BE2C (cell line): ENCODE measurements at places on chromosomes 1 and 21.

DNA sequence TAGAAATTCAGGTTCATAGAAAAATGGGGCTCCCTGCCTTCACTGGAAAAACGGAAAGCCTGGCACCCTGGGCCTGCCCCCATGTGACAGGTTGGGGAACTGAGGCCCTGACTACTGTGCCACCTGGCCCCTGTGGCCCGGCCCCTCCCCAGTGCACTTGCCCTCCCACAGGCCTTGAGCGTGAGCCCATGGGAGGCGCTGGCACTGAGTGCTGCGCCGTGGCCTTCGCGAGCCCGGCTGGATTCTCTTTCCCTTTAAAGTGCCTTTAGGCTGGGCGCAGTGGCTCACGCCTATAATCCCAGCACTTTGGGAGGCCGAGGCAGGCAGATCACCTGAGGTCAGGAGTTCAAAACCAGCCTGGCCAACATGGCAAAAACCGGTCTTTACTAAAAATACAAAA, 45.7 kb downstream of the SLC37A1 start:
- DNase-seq = no peak

DNA sequence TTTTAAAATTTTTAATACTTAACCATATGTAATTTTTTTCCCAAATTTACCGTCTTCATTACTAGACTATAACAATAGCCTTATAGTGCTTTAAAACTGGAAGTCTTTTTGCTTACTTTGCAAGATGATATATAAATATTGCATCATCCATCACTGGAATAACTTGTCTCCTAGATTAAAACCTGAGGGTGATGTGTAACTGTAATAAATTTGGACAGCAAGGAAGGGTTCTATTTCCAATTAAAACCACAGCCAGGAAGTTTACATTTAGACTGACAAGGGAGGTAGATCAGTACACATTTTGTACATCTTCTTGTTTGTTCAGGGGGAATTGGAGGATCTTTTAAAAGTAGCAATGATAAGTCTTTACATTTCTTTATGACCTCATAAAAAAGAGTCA, 21.9 kb downstream of the NTNG1 start:
- no peak for DNase-seq

DNA sequence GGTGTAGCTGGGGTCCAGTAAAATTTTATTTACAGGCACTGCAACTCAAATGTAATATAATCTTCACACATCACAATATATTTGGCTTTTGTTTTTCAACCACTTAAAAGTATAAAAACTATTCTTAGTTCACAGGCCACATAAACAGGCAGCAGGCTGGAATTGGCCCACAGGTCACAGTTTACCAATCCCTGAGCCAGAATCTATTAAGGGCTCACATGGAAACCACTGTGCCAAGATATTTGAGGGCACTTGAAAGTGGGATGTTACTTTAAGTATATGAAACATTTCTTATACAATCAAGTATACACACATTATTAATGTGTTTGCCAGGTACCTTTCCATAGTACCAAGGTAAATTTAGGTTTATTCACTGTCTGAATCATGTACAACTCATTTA, 71.9 kb upstream of the PRDX6 start:
- no peak for DNase-seq

GRCh38 chr21:28135646-28136045, 857.0 kb downstream of the LTN1 start:
- DNase-seq = no peak

DNA sequence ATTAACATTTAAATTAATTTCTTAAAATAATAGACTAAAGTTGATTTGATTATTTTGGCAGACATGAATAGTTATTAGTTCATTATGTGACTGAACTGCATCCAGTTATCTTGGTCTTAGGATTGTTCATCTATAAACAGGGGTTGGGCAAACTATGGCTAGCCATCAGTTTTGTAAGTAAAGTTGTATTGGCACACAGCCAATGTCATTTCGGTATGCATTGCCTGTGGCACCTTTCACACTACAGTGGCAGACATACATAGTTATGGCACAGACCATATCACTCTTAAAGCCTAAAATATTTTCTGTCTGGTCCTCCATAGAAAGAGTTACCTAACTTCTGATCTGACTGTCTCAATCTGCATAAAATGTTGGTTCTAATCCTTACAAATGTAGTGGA, 27.2 kb downstream of the ADGRL2 start:
- peak; percentile 13 for DNase-seq

- DNase-seq = no peak
Measured at GRCh38 chr1:54883349-54884102, 3.5 kb downstream of the DHCR24 start.

DNA sequence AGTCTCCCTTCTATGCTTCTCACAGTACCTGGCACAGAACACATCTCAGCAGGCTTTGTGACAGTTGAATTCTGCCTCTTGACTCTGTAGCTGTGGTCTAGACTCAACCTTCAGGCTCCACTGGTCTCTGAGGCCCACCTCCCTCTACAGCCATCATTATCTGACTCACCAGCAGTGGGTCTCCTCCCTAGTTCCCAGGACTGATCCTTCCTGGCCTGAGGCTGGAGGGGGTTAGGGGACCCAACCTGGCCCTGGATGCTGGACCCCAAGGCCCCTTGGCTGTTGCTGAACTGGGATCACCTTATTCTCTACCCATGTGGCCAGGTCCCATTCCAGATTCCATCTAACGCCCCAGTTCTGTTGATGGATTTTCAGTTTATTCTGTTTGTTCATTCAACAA, 43.1 kb upstream of the FOXO6 start:
- no peak for DNase-seq

- DNase-seq = no peak
Measured at GRCh38 chr1:84442256-84442655, 36.8 kb upstream of the RPF1 start.

GRCh38 chr1:1540090-1540817, at the start of gene TMEM240:
Gene TMEM240, minus strand, starts transcription at chr1:1540624. Its CDS starts 278 bp downstream, at chr1:1540346.
- DNase-seq = peak; percentile 87

DNA sequence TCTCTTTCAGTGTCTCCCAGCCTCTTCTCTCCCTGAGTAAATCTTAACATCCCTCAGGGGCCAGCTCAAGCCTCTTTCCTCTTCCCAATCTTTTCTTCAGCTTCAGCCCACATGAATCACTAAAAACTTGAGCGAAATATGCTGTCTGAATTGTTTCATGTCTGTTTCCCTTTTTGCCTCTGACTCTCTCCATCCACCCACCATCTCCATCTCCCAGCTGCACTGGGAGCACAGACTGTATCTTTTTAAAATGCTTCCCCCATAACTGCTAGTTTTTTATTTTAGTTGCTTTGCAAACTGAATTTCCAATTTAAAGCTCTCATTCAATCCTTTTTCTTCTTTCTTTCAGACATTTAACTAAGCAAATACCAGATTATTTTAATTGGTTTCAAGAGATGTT, 3.0 kb upstream of the AHCTF1 start:
- no peak for DNase-seq

DNA sequence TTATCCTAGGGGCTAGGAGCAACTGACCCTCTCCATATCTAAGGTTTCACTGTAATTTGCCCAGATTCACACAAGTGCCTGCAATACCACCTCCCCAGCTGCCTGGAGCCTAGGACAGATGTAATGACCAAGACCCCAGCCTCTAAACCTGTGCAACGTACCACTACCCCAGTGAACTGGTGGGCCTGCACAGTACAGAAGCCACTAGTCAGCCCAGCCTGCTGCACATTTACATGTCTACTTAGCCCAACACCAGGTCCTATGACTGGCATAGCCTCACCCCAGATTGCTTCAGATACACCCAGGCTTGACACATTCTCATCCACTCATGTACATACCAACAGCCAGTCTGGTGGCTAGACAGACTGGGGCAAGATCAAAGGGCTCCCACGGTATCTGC, 1336.6 kb downstream of the BRINP3 start:
- DNase-seq = no peak

DNA sequence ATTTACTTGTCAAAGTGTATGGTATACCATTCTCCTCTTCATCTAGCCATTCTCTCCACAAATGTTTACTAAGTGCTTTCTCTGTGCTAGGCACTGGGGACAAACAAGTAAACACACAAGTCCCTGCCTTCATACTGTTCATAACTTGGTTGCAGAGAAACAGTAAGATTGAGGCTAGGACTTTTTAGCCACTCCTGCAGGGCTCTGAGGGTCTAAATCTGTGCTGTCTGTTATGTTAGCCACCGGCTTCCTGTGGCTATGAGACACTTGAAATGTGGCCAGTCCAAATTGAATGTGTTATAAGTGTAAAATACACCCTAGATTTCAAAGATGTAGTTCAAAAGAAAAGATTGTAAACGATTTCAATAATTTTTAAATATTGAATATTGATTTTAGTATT, 50.2 kb downstream of the AZIN2 start:
- DNase-seq = no peak

DNA sequence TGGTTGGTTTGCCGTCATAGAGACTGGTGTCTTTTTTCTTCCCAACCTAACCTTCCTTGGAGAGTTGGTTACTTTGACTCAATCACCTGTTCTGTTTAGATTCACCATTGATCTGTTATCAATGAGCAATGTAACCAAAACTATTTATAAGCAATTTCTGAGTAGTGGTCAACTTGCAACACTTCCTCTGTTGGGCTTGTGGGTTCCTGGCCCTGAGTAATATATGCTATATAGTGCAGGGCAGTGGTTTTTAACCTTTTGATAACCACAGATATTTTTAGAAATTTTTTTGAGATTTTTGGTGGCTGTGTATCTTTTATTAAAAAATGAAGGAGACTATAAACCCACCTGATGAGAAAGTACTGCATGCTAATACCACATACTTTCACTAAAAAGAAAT, 9.4 kb upstream of the XCL1 start:
- no peak for DNase-seq

DNA sequence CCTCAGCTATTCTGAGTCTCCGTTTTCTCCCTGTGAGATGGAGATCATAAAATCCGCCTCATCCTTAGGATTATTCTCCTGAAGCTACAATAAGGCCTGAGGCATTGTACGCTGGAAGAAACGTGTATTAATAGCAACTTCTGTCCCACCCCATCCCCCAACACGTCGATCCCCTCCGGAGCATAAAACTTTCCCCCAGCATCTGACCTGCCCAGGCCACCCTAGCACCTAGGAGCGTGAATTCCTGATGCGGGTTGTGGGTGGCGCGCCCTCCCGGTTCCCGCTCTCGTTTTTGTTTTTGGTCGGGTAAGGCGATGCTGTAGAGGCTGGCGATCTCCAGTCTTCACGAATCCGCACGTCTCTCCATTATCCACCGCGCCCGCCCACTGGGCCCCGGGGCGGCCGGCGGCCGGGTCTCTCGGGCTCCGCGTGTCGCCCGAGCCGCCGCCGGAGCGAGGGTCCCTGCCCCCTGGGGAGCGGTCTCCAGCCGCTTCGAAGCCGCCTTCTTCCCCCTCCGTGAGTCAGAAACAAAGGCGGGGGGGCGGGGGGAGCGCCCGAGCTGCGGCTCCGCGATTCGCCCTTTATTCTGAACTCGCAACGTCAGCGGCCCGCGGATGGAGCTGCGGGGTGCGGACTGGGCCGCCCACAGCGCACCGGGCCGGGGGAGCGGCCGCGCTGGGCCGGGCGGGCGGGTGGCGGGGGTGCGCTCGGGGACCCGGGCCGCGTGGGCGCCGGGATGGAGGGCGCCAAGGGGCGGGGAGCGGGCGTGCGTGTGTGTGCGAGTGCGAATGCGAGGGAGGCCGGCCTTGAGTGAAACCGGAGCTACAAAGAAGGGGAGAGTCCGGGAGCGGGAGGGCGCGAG, at the start of gene PLEKHO1:
Gene PLEKHO1, plus strand, starts transcription at position 646 of the 862 bp plus-strand sequence. CDS start 342 bp downstream, outside the sequence.
- peak; percentile 88 for DNase-seq

DNA sequence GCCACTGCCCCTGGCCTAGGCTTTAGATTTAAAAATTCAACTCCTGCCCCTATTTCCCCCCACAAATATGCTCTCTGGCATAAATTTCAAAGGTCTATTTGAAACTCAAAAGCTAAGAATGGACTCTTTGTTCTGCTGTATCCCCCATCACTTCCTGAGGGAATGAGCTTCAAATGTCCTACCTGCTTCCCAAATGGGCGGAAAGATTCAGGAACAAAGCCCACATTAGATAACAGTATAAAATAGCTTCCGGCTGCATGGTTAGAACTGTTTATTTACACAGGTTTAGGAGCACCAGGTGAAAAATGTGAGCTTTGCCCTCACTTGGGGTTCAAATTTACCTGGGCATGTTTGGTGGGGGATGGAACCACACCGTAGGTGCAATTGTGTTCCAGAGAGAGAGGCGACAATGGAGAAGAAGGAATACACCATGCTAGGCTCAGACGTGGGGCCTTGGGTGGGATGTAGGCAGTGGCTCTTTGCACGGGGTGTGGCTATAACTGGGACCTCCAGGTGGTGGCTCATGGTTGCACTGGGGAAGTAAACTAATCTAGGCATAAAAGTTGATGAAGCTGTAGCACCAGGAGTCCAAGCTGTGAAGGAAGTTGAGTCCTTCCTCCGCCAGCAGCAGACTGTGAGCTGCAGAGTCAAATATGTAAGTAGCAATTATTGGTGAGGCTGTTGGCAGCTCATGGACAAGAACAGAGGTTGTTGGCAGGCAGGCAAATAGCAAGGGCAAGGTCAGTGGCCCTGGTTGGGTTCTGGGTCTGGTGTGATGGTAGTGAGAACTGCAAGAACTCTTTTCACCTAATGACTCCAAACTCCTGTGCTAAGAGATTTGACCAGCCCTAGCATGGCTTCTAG, 41.5 kb upstream of the SRSF10 start:
- DNase-seq = no peak

- no peak for DNase-seq
Measured at GRCh38 chr1:115181231-115181630, 91.9 kb upstream of the TSPAN2 start.

- no peak for DNase-seq
Measured at GRCh38 chr1:58975888-58976287, 192.0 kb upstream of the JUN start.

DNA sequence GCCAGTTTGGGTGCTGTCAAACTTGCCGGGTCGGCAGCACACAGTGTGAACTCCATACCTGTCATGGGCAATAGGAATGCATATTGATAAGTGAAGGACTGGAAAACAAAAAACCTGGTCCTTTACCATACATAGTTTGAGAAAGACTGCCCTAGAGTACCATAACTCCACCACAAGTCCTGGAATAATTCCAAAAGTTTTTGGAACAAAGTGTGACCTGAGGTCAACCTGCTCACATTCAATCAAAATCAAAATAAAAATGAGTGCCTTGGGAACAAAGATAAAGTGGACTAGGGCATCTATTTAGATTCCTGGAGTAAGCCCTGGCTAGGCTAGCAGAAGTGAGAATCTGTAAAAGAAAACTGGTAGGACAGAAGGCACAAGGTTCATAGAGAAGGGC, 7.6 kb downstream of the PEX19 start:
- DNase-seq = no peak

GRCh38 chr1:10451287-10451686, 1.5 kb downstream of the CORT start:
- DNase-seq = no peak

DNA sequence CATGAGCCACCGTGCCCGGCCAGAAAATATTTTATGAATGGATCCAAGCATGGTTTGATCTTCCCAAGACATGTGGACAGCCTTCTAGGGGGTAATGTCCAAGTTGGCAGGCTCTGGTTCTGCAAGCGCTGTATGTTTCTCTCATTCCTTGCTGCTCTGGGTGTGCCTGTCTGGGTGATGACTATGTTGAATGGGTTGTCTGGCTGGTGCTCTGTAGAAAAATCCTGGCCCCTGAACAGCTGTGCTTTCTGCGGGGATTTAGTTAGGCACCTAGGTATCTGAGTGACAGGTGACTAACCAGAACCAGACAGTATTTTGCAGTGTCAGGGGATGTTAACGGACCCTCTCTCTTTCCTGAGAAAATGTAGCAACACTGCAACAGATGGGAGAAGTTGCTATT, 14.1 kb downstream of the HUNK start:
- DNase-seq = no peak

GRCh38 chr1:235935235-235936225, 68.8 kb upstream of the LYST start:
- DNase-seq = no peak
